Lung (tissue), 17 donors: ENCODE measurements at places on chromosomes 7 and 10. TPM values are rescaled to one million over a fixed set of nuclear protein-coding genes. Genes with fewer than 3 reads are reported as not detected.

DNA sequence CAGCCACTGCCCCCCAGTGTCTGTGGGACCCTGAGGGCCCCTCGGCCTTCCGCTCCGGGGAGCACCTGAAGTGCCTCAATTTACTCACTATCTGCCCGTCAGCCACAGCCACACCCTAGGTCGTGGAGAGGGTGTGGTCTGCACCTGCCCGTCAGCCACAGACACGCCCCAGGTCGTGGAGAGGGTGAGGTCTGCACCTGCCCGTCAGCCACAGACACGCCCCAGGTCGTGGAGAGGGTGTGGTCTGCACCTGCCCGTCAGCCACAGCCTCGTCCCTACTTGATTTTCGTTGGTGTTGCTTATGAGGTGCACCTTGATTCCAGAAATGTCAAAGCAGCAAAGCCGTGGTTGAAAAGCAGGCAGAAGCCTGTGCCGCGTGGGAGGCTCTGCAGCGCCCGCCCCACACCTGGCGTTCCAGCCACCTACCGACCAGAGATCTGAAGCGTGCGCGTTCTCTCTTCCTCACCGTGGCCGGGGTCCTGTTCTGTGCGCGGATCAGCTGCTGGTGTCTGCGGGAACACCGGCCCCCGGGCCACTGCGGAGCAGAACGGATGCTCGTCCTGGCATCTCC is 101.6 kb downstream of the DYNC2I1 start:
- no peak overlapping the region for H3K4me3 ChIP-seq
- no peaks in the 10 kb centered on the region for H3K36me3 ChIP-seq
- DNase-seq = no peak
- no peak overlapping the region for H3K27ac ChIP-seq
- H3K4me1 ChIP-seq = peaks cover 3% of the 10 kb centered on the region
- peaks cover 23% of the 10 kb centered on the region for H3K27me3 ChIP-seq

DNA sequence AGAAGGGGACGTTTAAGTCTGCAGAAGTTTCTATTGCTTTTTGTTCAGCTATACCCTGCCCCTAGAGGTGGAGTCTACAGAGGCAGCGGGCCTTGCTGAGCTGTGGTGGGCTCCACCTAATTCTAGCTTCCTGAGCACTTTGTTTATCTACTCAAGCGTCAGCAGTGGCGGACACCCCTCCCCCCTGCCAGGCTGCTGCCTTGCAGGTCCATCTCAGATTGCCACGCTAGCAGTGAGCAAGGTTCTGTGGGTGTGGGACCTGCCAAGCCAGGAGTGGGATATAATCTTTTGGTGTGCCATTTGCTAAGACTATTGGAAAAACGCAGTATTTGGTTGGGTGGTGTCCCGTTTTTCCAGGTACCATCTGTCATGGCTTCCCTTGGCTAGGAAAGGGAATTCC is 147.3 kb upstream of the PRPS1L1 start:
- DNase-seq = no peak
- no peaks in the 10 kb centered on the region for H3K27me3 ChIP-seq
- no peak overlapping the region for H3K4me3 ChIP-seq
- no peaks in the 10 kb centered on the region for H3K4me1 ChIP-seq

GRCh38 chr10:96991313-96991841 is 159.3 kb downstream of the LCOR start:
- peak; percentile 39 for DNase-seq
- H3K27me3 ChIP-seq = no peaks in the 10 kb centered on the region
- no peak overlapping the region for H3K27ac ChIP-seq
- H3K4me3 ChIP-seq = no peak overlapping the region
- H3K4me1 ChIP-seq = no peaks in the 10 kb centered on the region

GRCh38 chr7:144534196-144534595 is 130.7 kb upstream of the NOBOX start:
- no peaks in the 10 kb centered on the region for H3K27me3 ChIP-seq
- no peak overlapping the region for H3K4me3 ChIP-seq
- H3K4me1 ChIP-seq = no peaks in the 10 kb centered on the region
- no peak overlapping the region for H3K27ac ChIP-seq
- no peak for DNase-seq
- H3K36me3 ChIP-seq = no peaks in the 10 kb centered on the region

DNA sequence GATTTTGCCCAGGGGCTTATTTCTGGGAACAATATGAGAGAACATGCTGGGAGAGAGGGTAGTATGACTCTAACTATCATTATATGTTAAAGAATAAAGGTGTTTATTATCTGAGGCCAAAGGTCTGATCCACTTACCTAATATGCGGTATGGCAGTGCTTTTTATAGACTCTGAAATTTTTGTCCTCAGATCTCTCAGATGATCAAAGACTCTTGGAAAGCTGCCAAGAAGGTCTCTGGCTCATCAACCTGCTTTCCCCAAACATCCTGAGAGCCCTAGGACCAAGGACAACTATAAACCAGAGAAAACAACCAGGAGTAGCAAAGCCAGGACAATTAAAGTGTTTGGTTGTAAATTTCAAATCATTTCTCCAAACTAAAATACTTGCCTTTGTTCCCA is 255.7 kb upstream of the LRRN3 start:
- no peaks in the 10 kb centered on the region for H3K27me3 ChIP-seq
- H3K27ac ChIP-seq = no peak overlapping the region
- peaks cover 5% of the 10 kb centered on the region for H3K4me1 ChIP-seq
- DNase-seq = no peak
- H3K4me3 ChIP-seq = no peak overlapping the region
- H3K36me3 ChIP-seq = no peaks in the 10 kb centered on the region

DNA sequence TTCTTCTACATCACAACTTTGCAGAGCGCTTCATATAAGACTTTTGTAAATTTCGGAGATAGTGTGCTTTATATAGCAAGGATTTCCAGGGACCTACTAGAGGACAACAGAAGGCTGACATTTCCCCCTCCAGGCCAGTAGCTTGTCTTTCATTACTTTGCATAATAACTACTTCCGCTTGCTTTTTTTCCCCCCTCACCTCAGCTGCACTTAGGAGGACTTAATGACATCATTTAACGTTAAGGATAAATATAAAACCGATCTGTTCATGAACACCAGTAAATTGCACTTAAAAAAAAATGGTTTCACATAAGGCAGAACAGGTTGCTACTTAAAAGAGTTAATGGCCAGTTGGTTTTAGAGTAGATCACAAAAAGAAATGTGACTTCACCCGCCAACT is 172.3 kb downstream of the AUTS2 start:
- no peak overlapping the region for H3K4me3 ChIP-seq
- H3K36me3 ChIP-seq = no peaks in the 10 kb centered on the region
- peaks cover 4% of the 10 kb centered on the region for H3K4me1 ChIP-seq
- no peak for DNase-seq
- no peaks in the 10 kb centered on the region for H3K27me3 ChIP-seq
- no peak overlapping the region for H3K27ac ChIP-seq

DNA sequence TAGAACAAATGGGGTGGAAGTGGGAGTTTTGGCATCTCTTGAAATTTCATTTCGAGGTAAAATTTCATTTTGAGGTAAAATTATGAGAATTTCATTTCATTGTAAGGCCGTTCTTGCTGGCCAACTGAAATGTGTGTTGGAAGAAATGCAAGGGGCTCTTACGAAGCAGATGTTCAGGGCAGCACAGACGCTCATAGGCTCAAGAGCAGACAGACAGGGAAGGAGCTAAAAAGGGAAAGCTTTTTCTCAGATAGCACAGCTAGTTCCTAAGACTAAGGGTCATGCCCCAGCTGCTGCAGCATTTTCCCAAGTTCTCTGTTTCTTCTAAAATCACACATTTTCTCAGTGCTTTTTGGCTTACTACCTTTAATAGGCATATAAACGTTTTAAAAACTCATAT is 65.1 kb upstream of the SFMBT2 start:
- H3K27me3 ChIP-seq = no peaks in the 10 kb centered on the region
- no peaks in the 10 kb centered on the region for H3K4me1 ChIP-seq
- no peaks in the 10 kb centered on the region for H3K36me3 ChIP-seq
- H3K4me3 ChIP-seq = no peak overlapping the region
- DNase-seq = peak; percentile 36
- H3K27ac ChIP-seq = no peak overlapping the region

DNA sequence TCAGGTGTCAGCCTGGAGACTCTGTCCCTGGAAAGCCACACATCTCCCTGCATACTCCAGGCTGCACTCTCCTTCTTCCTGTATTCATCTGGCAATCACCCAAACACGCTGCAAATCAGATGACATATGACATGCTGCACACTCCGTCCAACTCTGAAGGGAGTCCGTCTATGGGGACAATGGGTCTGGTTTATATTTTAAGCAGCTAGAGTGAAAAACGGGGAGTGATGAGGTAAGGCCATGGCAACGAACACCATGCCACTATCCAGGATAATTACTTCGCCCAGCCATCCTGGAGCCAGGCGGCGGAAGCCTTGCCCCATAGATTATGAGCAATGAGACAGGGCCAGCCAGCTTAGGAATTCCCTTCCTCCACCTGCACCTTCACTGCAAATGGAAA is 140.1 kb downstream of the PLXNA4 start:
- H3K4me1 ChIP-seq = no peaks in the 10 kb centered on the region
- DNase-seq = no peak
- no peak overlapping the region for H3K27ac ChIP-seq
- H3K27me3 ChIP-seq = peaks cover 29% of the 10 kb centered on the region
- H3K4me3 ChIP-seq = no peak overlapping the region

DNA sequence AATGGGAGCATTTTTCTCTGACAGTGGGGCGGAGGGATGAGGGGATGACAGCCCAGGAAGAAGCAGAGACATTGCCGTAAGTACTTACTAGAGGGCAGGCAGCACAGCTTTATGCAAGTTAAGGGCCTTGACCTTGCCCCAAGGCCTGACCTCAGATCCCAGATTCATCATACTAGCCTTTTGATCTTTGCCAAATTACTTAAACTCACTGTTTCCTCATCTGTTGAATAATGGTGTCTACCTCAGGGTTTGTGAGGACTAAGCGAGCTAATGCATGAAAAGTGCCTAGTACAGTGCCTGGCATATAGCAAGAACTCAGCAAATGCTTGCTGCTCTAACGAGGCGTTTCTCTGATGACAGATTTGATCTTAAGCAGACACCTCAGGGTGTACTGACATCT is 3.5 kb upstream of the SEMA4G start:
- H3K36me3 ChIP-seq = peaks cover 44% of the 10 kb centered on the region
- no peaks in the 10 kb centered on the region for H3K27me3 ChIP-seq
- no peak for DNase-seq
- no peak overlapping the region for H3K27ac ChIP-seq
- no peak overlapping the region for H3K4me3 ChIP-seq
- peaks cover 17% of the 10 kb centered on the region for H3K4me1 ChIP-seq

DNA sequence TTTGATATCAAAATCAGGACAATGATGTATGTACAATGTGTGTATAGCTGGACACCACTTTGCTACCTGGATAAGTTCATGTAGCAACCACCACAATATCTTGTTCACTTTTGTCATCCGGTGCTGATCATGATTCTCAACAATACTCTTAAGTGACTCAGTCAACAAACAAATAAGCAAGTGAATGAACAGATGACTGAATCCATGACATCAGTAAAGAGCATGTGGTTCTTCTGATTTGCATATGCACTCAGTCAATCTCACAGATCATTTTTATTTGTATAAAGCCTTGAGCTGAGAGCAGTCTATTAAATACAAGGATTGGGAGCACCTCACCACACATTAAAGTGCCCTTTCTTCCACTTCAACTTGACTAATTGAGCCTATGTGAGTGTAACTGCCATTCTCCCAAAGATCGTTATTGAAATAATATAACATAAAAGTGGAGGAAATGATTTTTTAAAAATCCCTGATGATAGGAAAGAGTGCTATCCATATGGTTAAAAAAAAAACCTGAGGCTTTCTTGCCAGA is 69.5 kb downstream of the NPSR1 start:
- no peak overlapping the region for H3K4me3 ChIP-seq
- no peaks in the 10 kb centered on the region for H3K27me3 ChIP-seq
- no peak for DNase-seq
- no peaks in the 10 kb centered on the region for H3K4me1 ChIP-seq
- no peak overlapping the region for H3K27ac ChIP-seq
- H3K36me3 ChIP-seq = no peaks in the 10 kb centered on the region

GRCh38 chr10:61063034-61063433 is 119.0 kb upstream of the RHOBTB1 start:
- no peak overlapping the region for H3K27ac ChIP-seq
- H3K4me3 ChIP-seq = no peak overlapping the region
- peak; percentile 63 for DNase-seq
- H3K4me1 ChIP-seq = peaks cover 62% of the 10 kb centered on the region

GRCh38 chr10:809671-810350 is 120.3 kb upstream of the DIP2C start:
- no peaks in the 10 kb centered on the region for H3K27me3 ChIP-seq
- H3K4me1 ChIP-seq = no peaks in the 10 kb centered on the region
- H3K4me3 ChIP-seq = no peak overlapping the region
- DNase-seq = no peak

GRCh38 chr7:28835800-28836199 is 122.3 kb downstream of the TRIL start:
- no peaks in the 10 kb centered on the region for H3K36me3 ChIP-seq
- no peaks in the 10 kb centered on the region for H3K4me1 ChIP-seq
- H3K27ac ChIP-seq = no peak overlapping the region
- H3K27me3 ChIP-seq = no peaks in the 10 kb centered on the region

- peaks cover 2% of the 10 kb centered on the region for H3K4me1 ChIP-seq
- peak overlapping the region; percentile 95 for H3K27ac ChIP-seq
- DNase-seq = peak; percentile 71
- peak overlapping the region; percentile 85 for H3K4me3 ChIP-seq
- H3K27me3 ChIP-seq = no peaks in the 10 kb centered on the region
These were observed 719 bp downstream of the DPY19L1 start for GRCh38 chr7:35036361-35037171.

- no peak overlapping the region for H3K4me3 ChIP-seq
- H3K36me3 ChIP-seq = no peaks in the 10 kb centered on the region
- no peaks in the 10 kb centered on the region for H3K27me3 ChIP-seq
- H3K27ac ChIP-seq = no peak overlapping the region
These were observed 40.1 kb upstream of the AKR1C2 start for GRCh38 chr10:5043716-5044115.

DNA sequence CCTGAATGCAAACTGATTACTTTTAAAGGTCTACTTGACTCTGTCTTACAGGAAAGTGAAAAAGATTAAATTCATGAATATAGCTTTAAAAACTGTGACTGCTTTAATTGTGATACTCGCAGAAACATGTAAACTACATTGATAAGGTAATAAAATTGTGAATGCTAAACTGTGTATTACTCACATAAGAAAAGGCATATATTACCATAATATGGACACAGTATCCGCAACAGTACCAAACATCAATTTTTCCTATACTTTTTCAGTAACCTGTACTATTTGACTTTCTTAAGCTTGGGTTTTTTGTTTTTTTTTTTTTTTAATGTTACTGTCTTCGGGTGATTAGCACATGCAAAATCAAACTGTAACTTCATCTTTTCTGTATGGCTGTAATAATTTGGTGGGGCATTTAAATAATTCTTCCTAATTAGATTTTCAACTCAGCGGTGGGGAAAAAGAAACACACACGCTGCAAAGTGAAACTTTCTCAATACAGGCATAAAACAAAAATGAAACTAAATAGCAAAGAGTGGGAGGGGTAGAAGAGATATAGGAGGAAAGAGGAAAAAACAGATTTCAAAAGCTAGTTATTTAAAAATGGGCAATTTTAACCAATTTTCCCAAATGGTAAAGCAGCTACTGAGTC is 23.2 kb downstream of the NT5C3A start:
- peaks cover 3% of the 10 kb centered on the region for H3K4me1 ChIP-seq
- H3K27me3 ChIP-seq = no peaks in the 10 kb centered on the region
- no peak overlapping the region for H3K27ac ChIP-seq
- H3K36me3 ChIP-seq = no peaks in the 10 kb centered on the region
- DNase-seq = peak; percentile 63

Gene BUB3
- 114 TPM for total RNA-seq

Gene LIPN
- total RNA-seq = 0.34 TPM

Gene CTTNBP2
- total RNA-seq = 3.6 TPM

Gene CNPY1
- not detected for total RNA-seq
